ENCODE measurements at places on chromosomes 3 and 15.
A peak's percentile ranks its signal among the peaks of the same experiment; 100 is the strongest.

GRCh38 chr3:141789281-141789680 lies 26.1 kb downstream of the GRK7 start:
- H3K27me3 ChIP-seq = no peaks in the 10 kb centered on the region
- DNase-seq = no peak
- H3K36me3 ChIP-seq = no peaks in the 10 kb centered on the region

- H3K27me3 ChIP-seq = no peaks in the 10 kb centered on the region
- H3K4me1 ChIP-seq = no peaks in the 10 kb centered on the region
- H3K27ac ChIP-seq = no peak overlapping the region
- DNase-seq = no peak
- H3K36me3 ChIP-seq = peaks cover 2% of the 10 kb centered on the region
These were observed 336.2 kb upstream of the TPM1 start for GRCh38 chr15:62706317-62706716.

- H3K27me3 ChIP-seq = no peaks in the 10 kb centered on the region
- no peaks in the 10 kb centered on the region for H3K4me1 ChIP-seq
- no peak overlapping the region for H3K27ac ChIP-seq
These were observed 169.3 kb upstream of the LRRN1 start for GRCh38 chr3:3629911-3630310.

DNA sequence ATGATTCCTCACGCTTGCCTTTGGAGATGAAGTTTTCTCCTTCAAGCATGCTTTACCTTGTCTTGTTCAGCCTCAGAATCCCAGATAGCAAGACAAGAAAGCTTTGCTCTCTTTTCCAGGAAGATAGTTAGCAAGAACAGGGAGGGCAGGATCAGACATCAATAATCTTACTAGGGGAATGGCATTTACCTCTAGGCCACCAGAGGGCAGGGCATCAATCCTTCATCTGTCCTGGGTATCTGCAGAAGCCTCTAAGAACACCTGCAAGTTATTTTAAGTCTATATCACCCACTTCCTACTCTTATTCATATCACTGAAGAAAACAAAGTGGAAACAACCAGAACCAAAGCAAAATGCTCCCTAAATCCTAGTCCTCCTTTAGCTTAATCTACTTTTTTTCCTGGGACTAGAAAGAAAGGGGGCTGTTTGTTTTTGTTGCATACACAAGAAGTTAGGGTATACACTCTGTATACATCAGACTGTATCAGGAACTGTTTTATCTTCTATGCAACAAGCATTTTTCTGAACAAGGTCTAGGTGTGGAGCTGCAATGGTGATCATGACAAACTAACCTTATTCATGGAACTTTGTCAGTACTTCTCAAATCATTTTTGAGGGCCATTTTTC lies 862.5 kb downstream of the CADM2 start:
- no peak overlapping the region for H3K27ac ChIP-seq
- H3K4me3 ChIP-seq = no peak overlapping the region
- H3K27me3 ChIP-seq = no peaks in the 10 kb centered on the region
- H3K36me3 ChIP-seq = no peaks in the 10 kb centered on the region
- peak; percentile 62 for DNase-seq
- H3K4me1 ChIP-seq = no peaks in the 10 kb centered on the region

DNA sequence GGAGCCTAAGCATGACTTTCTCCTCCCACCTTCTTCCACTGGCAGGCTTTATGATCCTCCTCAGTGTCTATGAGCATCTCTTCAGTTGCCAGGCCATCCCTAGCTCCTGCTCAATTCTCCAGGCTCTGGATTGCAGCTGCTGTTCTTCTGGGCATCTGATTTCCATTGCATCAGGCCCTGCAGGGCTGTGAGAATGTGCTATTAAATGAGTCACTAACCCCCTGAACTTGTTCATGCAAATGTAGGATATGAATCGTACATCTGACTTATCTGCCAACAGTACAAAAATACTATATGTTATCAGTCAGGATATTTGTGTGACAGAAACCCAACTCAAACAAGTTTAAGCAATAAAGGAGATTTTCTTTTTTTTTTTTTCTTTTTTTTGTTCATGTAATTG lies 11.9 kb downstream of the GPR176 start:
- H3K4me3 ChIP-seq = no peak overlapping the region
- H3K27me3 ChIP-seq = no peaks in the 10 kb centered on the region
- DNase-seq = no peak
- no peaks in the 10 kb centered on the region for H3K4me1 ChIP-seq
- H3K27ac ChIP-seq = no peak overlapping the region

- no peaks in the 10 kb centered on the region for H3K27me3 ChIP-seq
- no peaks in the 10 kb centered on the region for H3K36me3 ChIP-seq
- H3K4me3 ChIP-seq = no peak overlapping the region
- no peak for DNase-seq
- no peaks in the 10 kb centered on the region for H3K4me1 ChIP-seq
These were observed 5.0 kb upstream of the LYSMD4 start for GRCh38 chr15:99738021-99738847.
